ENCODE measurements at places on chromosomes 4 and X.

GRCh38 chr4:92406488-92406887, 102.7 kb downstream of the GRID2 start:
- DNase-seq = no peak

DNA sequence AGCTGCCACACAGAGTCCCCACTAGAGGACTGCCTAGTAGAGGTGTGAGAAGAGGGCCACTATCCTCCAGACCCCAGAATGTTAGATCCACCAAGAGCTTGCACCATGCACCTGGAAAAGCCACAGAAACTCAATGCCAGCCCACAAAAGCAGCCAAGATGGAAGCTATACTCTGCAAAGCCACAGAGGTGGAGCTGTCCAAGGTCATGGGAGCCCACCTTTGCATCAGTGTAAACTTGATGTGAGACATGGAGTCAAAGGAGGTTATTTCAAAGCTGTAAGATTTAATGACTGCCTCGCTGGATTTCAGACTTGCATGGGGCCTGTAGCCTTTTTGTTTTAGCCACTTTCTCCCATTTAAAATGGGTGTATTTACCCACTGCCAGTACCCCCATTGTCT, 1030.1 kb upstream of the GRIA3 start:
- DNase-seq = no peak

- DNase-seq = no peak
Measured at GRCh38 chrX:13013363-13014110, 30.9 kb downstream of the FAM9C start.

DNA sequence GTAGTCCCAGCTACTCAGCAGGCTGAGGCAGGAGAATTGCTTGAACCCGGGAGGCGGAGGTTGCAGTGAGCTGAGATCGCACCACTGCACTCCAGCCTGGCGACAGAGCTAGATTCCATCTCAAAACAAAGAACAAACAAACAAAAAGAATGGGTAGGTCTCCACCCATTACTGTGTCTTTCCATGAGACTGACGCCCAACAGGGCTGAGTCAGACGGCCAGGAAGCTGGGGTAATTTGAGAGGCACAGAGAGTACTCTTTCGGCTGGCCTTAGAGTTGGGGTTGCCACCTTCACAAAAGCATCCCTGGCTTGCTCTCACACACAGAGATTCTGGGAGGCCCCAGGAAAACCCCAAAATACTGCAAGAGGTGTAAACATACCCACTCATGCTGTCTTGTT, 72.0 kb upstream of the DHRSX start:
- no peak for DNase-seq

DNA sequence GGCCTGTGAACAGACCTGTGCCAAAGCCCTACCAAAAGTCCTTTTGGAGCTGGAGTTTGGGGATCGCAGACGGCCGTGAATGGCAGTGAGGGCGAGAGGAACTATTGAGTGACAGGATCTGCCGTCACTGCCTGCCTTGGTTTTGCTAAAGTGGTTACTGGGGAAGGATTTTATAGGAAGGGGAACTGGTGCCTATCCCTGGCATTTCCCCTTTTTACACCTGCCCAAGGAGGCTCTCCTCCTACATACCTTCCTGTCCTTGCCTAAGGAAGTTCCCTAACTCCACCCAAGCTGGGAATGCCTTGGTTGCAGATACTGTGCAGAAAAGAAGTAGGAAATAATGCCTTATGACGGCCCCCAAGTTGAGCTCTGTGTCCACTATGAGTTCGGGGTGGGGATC, 14.5 kb downstream of the LONRF3 start:
- DNase-seq = no peak

GRCh38 chr4:104365618-104366017, 129.1 kb downstream of the CXXC4 start:
- DNase-seq = no peak

DNA sequence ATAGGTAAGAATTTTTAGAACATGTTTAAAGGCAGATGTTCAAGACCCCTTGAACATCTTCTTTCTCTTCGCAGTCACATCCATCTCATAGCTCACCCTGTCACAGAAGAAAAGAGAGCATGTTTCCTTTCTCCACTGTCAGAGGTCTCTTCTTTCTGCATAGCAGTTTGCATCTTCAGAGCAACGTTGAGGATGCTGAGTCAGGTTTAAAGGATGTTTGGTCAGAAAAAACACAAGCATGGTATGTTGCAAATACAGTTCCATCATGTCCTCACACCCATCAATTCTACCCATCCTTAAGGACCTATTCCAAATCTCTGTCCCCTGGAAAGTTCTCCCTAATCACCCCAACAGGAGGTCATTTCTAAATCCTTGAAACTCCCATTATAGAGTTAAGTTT, 84.8 kb downstream of the STOX2 start:
- no peak for DNase-seq

- peak; percentile 3 for DNase-seq
Measured at GRCh38 chr4:169345316-169345721, 74.6 kb upstream of the SH3RF1 start.

- no peak for DNase-seq
Measured at GRCh38 chr4:26197018-26197779, 123.6 kb upstream of the RBPJ start.

- peak; percentile 44 for DNase-seq
Measured at GRCh38 chr4:16443504-16444088, 217.3 kb upstream of the TAPT1 start.

GRCh38 chr4:155975511-155975910, 21.8 kb upstream of the CTSO start:
- no peak for DNase-seq

GRCh38 chr4:129246145-129246544, 150.2 kb downstream of the C4orf33 start:
- no peak for DNase-seq

DNA sequence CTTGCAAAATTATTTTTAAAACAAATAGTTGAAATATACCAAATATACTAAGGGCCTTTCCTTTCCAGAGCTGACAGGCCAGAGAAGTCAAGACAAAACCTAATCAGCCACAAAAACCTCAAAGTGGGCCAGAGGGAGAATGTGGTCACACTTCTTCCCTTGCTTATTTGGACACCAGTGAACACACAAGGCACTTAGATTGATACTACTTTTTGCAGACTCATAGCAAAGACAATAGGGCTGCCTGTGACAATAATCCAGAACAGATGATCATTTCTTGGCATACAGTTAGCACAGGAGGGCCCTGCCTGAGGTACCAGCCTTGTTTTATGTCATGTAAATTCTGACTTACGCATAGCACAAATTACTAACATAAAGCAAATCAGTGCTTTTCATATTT, 215.7 kb upstream of the NEIL3 start:
- DNase-seq = no peak

DNA sequence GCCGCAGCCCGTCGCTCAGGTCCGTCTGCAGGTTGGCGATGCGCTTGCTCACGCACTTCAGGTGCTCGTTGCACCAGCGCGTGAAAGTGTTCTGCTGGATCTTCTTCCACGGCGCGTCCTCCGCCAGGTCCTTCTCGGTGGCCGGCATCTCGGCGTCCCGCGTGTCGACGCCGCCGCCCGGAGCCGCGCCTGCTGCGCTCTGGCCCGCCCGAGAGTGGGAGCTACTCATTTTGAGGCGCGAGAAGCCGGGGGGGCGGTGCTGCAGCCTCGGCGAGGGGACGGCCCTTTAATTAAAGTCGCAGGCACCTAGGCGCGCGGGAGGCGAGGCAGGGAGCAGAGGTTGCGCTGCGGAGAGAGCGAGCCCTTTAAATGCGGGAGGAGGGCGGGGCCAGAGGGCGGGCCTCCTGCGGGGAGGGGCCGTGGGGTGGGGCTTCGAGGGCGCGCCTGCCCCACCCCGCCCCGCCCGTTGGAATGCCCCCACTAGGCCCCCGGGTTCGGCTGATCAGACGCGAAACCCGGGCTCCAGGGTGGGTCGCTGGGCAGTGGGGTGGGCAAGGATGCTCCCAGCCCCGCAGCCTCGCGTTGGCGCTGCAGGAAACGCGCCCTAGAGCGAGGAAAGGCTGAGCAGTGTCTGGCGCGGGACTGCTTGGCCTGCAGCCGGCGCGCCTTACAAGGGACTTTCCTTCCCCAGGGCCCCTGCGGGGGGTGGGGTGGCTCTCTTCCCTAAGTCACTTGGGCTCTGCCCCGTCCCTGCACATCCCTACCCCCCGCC, 3.2 kb downstream of the FLNA start:
- DNase-seq = peak; percentile 93

DNA sequence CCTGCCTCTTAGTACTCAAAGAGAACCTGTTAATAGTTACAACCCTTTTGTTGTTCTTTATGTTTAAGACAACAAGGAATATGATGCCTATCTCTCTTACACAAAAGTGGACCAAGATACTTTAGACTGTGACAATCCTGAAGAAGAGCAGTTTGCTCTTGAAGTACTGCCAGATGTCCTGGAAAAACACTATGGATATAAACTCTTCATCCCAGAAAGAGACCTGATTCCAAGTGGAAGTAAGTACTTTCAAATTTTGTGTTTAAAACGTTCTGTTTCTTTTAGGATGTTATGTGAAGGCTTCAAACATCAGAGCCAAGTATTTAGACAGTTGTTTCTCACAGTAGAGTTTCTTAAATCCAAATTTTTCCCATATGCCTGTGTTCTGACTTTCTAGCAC, 67.2 kb upstream of the NRK start:
- no peak for DNase-seq

GRCh38 chrX:389021-389441, 2.3 kb upstream of the PPP2R3B start:
- no peak for DNase-seq

DNA sequence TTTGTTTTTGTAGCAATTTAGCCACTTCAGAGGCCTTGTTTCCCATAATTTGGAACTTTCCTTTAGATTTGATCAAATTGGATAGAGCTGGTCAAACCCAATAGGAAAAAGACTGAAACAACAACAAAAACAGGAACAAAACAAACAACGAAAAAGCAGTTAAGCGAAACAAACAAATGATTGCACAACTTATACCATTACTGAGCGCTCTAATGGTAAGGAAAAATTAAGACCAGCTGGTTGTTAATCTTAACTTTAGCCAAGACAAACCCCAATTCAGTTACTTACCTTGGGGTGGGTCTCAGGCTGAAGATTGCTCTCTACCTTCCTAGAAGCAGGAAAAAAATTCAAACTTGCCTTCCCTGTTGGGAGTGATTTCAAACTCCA, 38.3 kb downstream of the SPCS3 start:
- no peak for DNase-seq

DNA sequence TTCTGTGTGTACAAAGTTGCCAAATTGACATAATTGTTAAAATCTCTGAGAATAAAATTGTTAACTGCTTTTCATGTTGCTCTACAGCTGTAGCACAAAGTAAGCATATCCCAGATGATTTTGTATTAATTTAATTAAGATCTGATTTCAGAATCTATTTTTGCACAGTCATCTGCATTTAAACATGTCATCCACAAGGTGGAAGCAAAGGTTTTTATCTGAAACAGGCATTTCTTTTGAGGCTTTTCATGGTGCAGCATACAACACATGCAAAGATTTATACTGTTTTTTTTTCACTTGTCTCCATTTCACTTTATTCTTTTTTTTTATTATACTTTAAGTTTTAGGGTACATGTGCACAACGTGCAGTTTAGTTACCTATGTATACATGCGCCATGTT, 51.2 kb downstream of the GC start:
- DNase-seq = no peak

GRCh38 chr4:160286051-160286450, 1183.2 kb downstream of the RAPGEF2 start:
- DNase-seq = no peak

All from NCI-H524 (cell line).